ENCODE measurements at places on chromosomes 5 and 9. TPM values are rescaled to one million over a fixed set of nuclear protein-coding genes. Genes with fewer than 3 reads are reported as not detected.

The SPATA31C1 gene
- total RNA-seq = not detected

The PFN3 gene
- total RNA-seq = not detected

The PCDHGB7 gene
- total RNA-seq = 3.4 TPM

The SPINK7 gene
- 4.3 TPM for total RNA-seq

The DAB2 gene
- total RNA-seq = 5.8 TPM

The QRFP gene
- not detected for total RNA-seq
